Forelimb muscle (tissue), 1 donor: ENCODE measurements at places on chromosomes 12 and 14.

- DNase-seq = no peak
Observed at GRCh38 chr14:91280129-91280528, 35.6 kb upstream of the GPR68 start.

DNA sequence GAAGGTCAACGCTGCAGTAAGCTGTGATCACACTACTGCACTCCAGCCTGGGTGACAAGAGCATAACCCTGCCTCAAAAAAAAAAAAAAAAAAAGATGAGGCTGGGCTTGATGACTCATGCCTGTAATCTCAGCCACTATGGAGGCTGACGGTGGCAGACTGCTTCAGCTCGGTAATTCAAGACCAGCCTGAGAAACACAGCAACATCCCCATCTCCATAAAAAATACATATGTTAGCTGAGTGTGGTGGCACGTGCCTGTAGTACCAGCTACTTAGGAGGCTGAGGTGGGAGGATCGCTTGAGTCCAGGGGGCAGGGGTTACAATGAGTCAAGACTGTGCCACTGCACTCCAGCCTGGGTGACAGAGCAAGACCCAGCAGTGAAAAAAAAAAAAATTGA, 50.4 kb downstream of the GXYLT1 start:
- no peak for DNase-seq

DNA sequence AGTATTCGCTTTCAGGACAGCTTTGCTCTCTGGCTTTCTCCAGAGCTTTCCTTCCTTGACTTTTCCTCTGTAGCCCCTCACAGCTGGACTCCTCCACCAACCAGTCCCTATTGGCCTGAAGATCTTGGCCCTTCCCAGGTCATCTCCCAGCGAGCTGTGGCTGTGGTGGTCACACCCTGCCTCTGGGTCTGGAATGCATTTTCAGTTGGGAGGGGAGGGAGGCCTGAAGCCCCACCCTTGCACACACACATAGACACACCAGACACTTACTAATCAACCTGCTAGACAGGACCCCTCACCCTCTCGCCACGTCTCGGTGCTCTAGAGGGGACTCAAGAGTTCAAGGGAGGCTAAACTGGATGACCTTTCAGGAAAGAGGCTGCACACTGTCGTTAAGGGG, 13.9 kb downstream of the JDP2 start:
- DNase-seq = no peak

DNA sequence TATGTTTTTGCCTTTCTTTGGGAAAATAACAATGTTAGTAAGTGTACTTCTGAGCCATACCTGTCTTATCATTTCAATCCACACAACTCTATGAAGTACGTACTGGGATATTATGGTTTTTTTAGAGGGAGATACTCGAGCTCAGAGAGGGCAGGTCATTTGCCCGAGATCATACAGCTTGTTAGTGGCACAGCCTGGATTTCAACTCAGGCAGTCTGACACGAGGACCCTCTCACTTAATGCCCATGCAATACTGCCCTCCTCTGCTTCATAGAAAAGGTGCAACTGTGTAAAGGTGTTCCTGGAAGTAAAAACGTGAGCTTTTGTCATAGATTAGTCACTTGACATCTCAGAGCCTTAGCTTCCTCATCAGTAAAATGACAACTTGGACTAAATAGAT, 128.0 kb downstream of the NDUFA12 start:
- no peak for DNase-seq

DNA sequence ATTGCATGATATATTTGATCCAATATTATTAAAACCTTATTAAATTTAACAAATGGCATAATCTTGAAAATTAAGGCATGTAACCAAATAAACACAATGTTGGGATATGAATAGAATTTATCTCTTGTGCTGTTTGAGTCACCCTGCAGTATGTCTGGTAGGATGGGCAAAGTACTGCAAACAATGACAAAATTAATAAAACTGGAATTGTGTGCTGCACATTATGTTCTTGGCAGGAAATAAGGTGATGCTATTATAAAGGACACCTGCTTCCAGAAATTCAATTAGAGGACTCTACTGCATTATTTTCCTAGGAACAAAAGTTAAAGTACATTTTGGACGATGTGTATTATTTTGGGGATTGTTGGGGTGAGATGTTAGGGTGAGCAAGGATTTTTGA, 132.7 kb downstream of the PPFIA2 start:
- no peak for DNase-seq
